ENCODE measurements at places on chromosomes 11 and 22.
A peak's percentile ranks its signal among the peaks of the same experiment; 100 is the strongest.

- DNase-seq: no peak
These were observed 136.3 kb downstream of the ARHGAP42 start for GRCh38 chr11:100823360-100823759.

- DNase-seq: no peak
These were observed 47.1 kb downstream of the SOX6 start for GRCh38 chr11:16309226-16309625.

GRCh38 chr11:69371731-69372588 lies 78.0 kb downstream of the MYEOV start:
- DNase-seq: no peak

DNA sequence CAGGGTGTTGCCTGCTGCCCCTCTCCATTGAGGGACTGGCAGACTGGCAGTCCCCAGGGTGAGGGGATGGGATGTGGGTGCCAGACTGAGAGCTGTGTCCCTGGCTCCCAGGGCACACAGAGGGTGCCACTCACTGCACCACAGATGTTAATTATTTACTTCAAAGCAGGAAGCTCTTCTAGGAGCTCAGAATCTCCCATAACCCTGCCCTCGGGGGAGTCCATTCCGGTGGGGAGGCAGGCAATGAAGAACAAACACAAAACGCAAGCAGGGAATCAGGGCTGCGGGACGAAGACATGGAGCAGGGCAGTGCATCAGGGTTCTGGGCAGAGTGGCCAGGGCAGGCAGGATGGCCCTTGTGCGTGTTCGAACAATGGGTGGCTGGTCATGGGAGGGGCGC lies 24.4 kb upstream of the FLRT1 start:
- DNase-seq: no peak

DNA sequence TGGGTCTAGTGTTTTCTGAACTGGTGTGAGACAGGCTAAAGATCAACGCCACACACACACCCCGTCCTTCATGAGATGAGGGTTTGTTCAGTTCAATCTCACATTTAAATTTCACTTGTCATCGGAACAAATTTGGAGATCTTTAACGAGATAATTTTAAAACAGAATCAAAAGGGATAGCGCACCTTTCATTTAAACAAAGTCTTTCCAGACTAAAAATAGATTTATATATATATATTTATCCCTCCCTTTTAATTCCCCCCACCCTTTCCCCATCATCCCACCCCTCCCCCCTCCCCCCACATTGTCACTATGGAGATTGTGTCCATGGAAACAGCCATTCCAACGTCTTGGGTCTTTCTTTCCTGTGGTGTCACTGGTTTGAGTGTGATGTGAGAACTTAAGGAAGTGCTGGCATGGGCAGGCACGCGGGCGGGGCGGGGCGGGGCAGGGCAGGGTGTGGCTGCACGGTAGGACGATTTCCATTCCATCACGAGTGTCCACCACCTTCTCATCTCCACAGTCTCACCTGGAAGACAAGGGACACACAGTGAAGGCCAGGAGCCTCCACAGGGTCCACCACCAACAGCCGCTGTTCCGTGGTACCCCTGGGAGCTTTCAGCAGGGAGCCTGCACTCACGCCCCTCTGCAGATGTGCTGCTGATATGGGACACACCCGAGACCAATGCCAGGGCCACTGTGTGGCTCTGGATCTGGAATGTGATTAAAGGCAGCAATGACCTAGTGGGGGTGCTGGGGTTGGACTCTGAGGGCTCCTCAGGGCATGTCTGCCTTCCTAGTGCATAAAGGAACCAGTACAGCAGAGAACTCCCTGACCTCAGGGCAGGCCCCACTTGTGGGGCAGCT lies 30.5 kb upstream of the CYP2D6 start:
- no peak for DNase-seq

DNA sequence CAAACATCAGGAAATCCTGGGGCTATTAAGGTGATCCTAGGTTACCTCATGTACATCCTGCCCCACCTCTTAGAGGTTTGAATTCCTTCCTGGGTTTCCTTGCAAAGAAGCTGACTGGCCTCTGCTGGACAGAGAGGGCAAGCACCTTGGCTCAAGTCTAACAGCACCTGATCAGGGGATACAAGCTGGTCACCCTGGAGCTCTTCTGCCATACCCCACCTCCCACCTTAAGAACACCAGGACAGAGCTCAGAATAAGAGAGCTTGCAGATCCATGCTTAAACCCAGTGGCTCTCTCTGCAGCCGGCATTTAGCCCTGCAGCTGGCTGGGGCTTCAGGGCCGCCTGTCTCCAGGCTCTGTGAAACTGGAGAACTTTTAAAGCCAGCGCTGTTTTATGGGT lies 386.6 kb upstream of the NARS2 start:
- DNase-seq: peak; percentile 56

DNA sequence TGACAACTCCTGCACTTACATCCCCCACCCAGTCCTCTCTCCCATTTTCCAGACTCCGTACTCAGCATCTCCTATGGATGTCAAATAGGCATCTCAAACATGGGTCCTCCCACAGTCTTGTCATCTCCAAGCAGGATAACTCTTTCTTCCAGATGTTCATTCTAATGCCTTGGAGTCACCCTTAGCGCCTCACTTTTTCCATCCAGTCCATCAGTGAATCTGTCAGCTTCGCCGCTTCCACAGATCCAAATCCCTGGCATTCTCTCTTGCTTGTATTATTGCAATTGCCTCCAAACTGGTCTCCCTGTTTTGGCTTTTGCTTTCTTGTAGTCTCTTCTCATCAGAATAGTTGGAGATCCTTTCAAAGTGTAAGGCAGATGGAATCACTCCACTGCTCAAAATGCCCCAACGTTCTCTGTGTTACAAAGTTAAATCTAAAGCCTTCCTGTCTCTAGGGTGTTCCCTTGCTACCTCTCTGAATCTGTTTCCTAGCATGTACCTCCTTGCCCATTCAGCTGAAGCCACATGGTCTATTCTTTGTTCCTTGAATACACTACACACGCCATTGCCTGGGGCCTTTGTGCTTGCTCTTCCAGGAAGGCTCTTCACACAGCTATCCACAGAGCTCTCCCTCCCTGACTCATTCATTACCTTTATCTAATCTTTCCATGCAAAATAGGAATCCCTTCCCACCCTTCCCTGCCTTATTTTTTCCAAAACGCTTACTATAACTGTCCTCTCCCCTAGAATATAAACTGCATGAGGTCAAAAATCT lies 64.8 kb downstream of the UBASH3B start:
- DNase-seq: no peak

DNA sequence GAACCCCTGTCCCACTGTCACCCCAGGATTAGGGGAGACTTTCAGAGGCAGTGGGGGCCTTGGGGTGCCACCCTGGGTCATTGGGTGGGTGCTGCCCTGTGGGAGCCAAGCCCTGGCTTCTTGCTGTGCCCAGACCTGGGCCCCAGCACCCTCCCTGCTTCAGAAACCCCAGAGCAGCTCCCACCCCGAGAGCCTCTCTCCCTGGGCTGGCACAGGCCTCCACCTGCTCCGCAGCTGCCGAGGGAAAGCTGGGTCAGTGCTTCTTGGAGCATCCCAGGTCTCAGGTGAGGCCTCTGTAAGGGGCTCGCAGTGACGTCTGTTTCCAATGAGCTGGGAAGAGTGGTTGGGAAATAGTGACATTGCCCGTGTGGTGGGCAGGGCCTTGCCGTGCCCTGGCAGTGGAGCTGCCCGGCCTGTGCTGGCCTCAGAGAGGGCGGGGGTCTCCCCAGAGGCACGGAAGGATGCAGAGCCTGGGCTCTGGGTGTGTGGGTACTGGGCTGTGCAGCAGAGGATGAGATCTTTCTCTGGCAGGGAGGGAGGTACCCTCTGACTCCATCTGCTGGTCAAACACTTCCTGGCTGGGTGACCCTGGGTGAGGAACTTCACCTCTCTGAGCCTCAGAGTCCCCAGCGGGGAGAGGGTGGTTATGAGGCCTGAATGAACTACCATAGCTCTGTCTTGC lies 23.0 kb downstream of the C22orf23 start:
- no peak for DNase-seq

- no peak for DNase-seq
These were observed 96.9 kb downstream of the SBF2 start for GRCh38 chr11:10197091-10197490.

- DNase-seq: peak; percentile 57
These were observed 188.9 kb downstream of the MYO18B start for GRCh38 chr22:25930788-25931310.

GRCh38 chr11:128827191-128827893 lies 39.8 kb downstream of the KCNJ1 start:
- no peak for DNase-seq

GRCh38 chr11:8365216-8365941 lies 101.7 kb upstream of the LMO1 start:
- DNase-seq: no peak

DNA sequence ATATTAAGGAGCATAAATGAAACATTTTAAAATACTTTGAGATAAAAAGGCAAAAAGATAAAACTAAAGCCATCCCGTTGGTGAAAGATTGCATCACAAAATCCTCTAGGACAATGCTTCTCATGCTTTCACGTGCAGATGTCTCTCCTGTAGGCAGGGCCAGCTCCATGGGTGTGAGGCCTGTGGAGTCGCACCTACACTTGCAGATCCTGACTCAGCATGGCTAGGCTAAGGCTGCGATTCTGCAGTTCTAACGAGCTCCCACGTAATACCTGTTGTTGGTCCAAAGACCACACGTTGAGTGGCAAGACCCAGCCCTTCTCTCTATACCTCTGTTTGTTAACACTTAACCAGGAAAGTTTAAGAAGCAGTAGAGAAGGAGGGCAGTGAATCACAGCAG lies 62.1 kb upstream of the CAPRIN1 start:
- DNase-seq: no peak

DNA sequence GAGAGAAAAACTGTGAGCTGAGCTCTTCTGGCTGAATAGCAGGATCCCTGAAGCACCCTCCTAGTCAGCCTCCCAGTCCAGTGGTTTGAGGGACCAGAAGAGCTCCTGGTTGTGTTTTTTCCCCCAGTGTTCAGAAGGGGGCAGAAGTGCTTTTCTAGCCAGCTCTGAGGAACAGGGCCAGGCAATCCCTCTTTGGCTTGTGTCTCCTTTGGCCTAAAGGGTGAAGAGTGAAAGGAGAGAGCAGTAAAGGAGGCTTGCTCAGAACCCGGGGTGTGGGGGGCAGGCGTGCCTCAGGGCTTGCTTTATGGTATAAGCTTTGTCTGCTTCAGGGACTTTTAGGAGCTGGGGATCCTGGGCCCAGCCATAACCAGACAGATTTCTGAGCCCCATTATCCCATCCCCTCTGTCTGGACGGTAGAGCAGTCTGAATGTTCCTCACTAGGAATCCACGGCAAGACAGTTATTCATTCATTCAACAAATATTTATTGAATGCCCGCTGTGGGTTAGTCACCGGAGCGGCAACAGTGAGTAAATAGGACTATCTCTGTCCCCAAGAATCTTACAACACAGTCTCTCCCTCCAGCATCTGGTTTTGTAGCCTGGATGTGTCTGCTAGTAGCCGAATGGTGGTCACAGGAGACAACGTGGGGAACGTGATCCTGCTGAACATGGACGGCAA lies 14.5 kb downstream of the ACP2 start:
- DNase-seq: no peak

GRCh38 chr11:88695689-88696414 lies 358.3 kb upstream of the CTSC start:
- no peak for DNase-seq

DNA sequence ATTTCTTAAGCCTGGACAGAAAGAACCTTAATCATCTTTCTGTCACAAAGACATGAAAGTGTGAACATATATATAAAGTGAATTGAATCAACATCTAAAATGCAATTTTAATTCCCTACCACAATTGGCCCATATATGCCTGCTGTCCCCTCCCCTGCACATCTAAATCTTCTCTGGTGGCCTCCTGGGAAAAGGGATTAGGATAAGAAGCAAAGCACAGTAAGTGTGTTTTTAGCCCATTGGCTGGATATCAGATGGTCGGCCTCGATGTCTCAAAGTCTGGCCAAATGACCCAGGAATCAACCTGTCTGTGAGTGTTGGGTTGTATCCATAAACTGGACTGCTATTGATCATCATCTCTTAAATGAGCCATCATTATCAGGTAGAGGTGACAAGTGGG lies 5.8 kb downstream of the MMP3 start:
- no peak for DNase-seq

- peak; percentile 51 for DNase-seq
These were observed 11.4 kb downstream of the PACS1 start for GRCh38 chr11:66081505-66081904.

DNA sequence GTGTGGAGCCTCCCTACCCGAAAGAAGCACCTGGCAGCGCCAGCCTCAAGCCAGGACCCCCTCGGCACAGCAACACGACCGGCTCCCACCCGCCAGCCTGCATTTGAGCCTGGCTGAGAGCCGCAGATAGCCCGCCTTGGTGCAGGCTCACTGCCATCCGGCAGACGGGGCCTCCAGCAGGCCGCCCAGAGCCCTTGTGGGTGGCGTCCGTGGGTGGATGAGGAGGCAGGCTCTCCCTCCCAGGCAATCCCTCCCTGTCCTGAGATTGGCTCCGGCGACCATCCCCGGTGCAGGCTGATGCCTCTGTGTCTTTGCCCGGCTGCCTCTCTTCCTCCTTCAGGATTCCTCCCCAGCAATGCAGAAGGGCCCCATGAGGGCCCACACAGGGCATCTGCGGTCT lies 1527.9 kb downstream of the BRD1 start:
- DNase-seq: no peak

- peak; percentile 26 for DNase-seq
These were observed 318.7 kb downstream of the BUD13 start for GRCh38 chr11:116454020-116454645.

GRCh38 chr11:73757598-73757997 lies 3.3 kb downstream of the RAB6A start:
- DNase-seq: no peak

GRCh38 chr22:30667107-30667493 lies 575 bp downstream of the DUSP18 start:
- DNase-seq: no peak

DNA sequence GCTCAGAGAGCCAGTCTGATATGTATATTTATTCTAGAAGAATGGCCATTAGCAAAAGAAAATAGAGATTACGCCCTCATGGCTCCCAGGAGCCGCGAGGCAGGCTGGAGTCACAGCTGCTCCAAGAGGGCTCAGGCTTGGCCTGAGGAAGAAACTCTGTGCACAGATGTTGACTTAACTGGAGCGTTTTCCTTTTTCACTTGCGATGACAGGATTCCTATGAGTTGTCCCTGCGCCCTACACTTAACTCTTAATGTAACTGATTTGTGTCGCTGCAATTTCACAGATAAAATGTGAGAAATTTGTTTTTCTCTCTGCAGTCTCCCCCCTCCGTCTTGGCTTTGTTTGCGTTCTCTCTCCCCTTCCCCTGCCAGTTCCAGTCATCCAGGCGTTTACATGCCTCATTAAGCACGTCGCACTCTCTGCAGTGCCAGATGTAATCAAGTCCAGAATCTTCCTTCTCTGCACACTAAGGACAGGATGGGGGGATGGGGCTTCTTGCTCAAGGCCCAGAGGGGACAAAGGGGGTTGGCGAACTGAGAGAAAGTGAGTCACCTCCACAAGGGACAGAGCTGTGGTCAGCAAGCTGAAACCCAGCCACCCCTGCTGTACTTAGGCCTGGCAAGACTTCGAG lies 1060.1 kb downstream of the NTM start:
- DNase-seq: peak; percentile 48

GRCh38 chr11:72789493-72790131 lies 4.2 kb downstream of the STARD10 start:
- no peak for DNase-seq
